ENCODE measurements at places on chromosomes 6 and 20. TPM values are rescaled to one million over a fixed set of nuclear protein-coding genes. Genes with fewer than 3 reads are reported as not detected.
A peak's percentile ranks its signal among the peaks of the same experiment; 100 is the strongest.

DNA sequence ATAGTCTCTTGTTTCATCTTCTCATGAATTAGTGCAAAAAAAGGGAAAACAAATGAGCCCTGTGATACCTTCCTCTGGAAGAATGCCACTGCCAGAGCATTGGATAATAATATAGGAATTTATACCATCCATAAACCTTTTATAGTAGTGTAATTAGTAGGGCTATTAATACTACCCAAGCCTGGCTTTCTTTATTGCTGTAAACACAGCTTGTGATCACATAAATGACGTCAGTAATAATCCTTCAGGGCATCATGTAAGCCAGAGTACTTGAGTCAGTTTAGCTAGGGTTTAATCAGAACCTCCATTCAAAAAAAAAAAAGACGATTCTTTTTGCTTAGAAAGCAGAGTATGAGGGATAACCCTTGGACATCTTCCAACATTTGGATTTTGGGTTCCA lies 264.8 kb downstream of the SLC35F1 start:
- DNase-seq: no peak
- H3K27ac ChIP-seq: no peak overlapping the region
- H3K4me1 ChIP-seq: no peaks in the 10 kb centered on the region
- peaks cover 6% of the 10 kb centered on the region for H3K36me3 ChIP-seq
- peaks cover 6% of the 10 kb centered on the region for H3K27me3 ChIP-seq
- no peak overlapping the region for H3K4me3 ChIP-seq

- DNase-seq: peak; percentile 14
- H3K27me3 ChIP-seq: no peaks in the 10 kb centered on the region
- no peak overlapping the region for H3K4me3 ChIP-seq
- no peaks in the 10 kb centered on the region for H3K36me3 ChIP-seq
Observed at GRCh38 chr20:17843246-17844132, 125.1 kb downstream of the SNX5 start.

DNA sequence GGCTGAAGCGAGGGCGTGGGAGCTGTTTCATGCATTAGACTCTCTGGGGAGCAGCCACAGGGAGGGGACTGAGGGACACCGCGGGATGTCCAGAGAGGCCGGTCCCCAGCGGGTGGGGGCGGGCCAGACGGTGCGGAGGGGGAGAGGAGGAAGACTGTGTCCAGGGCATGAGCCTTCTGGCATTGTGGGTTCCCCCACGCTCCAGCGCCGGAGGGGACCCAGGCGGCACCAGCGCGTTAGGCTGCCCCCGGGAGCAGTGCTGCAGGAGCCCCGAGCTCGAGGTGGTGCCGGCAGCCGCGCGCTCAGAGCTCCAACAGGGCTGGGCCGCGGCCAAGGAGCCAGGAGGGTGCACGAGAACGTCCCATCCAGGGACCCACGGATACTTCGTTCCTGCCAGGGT lies 14.4 kb downstream of the SLC22A3 start:
- no peaks in the 10 kb centered on the region for H3K4me1 ChIP-seq
- H3K27me3 ChIP-seq: peaks cover 10% of the 10 kb centered on the region
- no peaks in the 10 kb centered on the region for H3K36me3 ChIP-seq
- no peak for DNase-seq
- no peak overlapping the region for H3K27ac ChIP-seq

- no peak for DNase-seq
- no peaks in the 10 kb centered on the region for H3K27me3 ChIP-seq
- no peaks in the 10 kb centered on the region for H3K36me3 ChIP-seq
- H3K4me1 ChIP-seq: no peaks in the 10 kb centered on the region
- H3K27ac ChIP-seq: no peak overlapping the region
- H3K4me3 ChIP-seq: no peak overlapping the region
Observed at GRCh38 chr6:81564470-81565068, 187.9 kb downstream of the TENT5A start.

GRCh38 chr20:14632906-14633305 lies 295.5 kb upstream of the FLRT3 start:
- H3K36me3 ChIP-seq: peaks cover 2% of the 10 kb centered on the region
- no peak overlapping the region for H3K27ac ChIP-seq
- no peaks in the 10 kb centered on the region for H3K27me3 ChIP-seq
- no peak for DNase-seq

GRCh38 chr6:17392978-17393891 lies at the start of gene CAP2:
Gene CAP2 (plus strand): TSS chr6:17393595. CDS start chr6:17421556, 27,961 bp downstream.
- H3K27ac ChIP-seq: no peak within 1 kb of the TSS
- H3K36me3 ChIP-seq: no peaks in the 10 kb centered on the region
- peak within 1 kb of the TSS; percentile 60 for H3K4me3 ChIP-seq
- peak; percentile 2 for DNase-seq
- H3K27me3 ChIP-seq: peaks cover 63% of the 10 kb centered on the region
- H3K4me1 ChIP-seq: peaks cover 5% of the 10 kb centered on the region

- no peak for DNase-seq
- H3K4me3 ChIP-seq: no peak overlapping the region
- no peak overlapping the region for H3K27ac ChIP-seq
- peaks cover 20% of the 10 kb centered on the region for H3K4me1 ChIP-seq
- no peaks in the 10 kb centered on the region for H3K27me3 ChIP-seq
- peaks cover 9% of the 10 kb centered on the region for H3K36me3 ChIP-seq
Observed at GRCh38 chr6:2166717-2167116, 78.7 kb downstream of the GMDS start.

- no peak for DNase-seq
- no peaks in the 10 kb centered on the region for H3K27me3 ChIP-seq
- H3K4me1 ChIP-seq: peaks cover 37% of the 10 kb centered on the region
- no peak overlapping the region for H3K27ac ChIP-seq
- peaks cover 6% of the 10 kb centered on the region for H3K36me3 ChIP-seq
- H3K4me3 ChIP-seq: no peak overlapping the region
Observed at GRCh38 chr6:45483501-45483900, 105.8 kb upstream of the SUPT3H start.

- H3K4me1 ChIP-seq: no peaks in the 10 kb centered on the region
- no peak overlapping the region for H3K4me3 ChIP-seq
- peaks cover 16% of the 10 kb centered on the region for H3K27me3 ChIP-seq
- H3K27ac ChIP-seq: no peak overlapping the region
Observed at GRCh38 chr20:40587038-40587437, 102.0 kb downstream of the MAFB start.

- no peak for DNase-seq
- H3K27ac ChIP-seq: no peak overlapping the region
- no peak overlapping the region for H3K4me3 ChIP-seq
- no peaks in the 10 kb centered on the region for H3K36me3 ChIP-seq
Observed at GRCh38 chr20:21189761-21190523, 64.1 kb downstream of the KIZ start.

GRCh38 chr6:6434723-6435122 lies 114.3 kb upstream of the F13A1 start:
- no peaks in the 10 kb centered on the region for H3K36me3 ChIP-seq
- no peak overlapping the region for H3K27ac ChIP-seq
- no peaks in the 10 kb centered on the region for H3K4me1 ChIP-seq
- no peak for DNase-seq
- H3K4me3 ChIP-seq: no peak overlapping the region
- H3K27me3 ChIP-seq: peaks cover 12% of the 10 kb centered on the region

DNA sequence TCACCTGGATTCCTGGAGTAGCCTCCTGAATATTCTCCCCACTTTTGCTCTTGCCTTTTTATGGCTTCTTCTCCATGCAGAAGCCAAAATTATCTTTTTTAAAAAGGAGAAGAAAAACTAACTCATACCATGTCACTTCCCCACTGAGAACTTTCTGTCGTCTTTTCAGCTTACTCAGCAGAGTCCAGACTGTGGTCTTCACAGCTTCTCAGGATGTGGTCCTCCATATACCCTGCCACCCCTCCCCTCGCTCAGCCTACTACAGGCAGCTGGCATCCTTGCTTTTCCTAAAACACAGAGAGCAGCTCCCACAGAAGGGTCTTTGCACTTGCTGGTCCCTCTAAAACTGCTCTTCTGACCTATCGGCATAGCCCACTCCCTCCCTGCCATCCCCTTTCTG lies 89.4 kb upstream of the ISM1 start:
- no peaks in the 10 kb centered on the region for H3K4me1 ChIP-seq
- peaks cover 5% of the 10 kb centered on the region for H3K27me3 ChIP-seq
- no peak overlapping the region for H3K27ac ChIP-seq
- no peaks in the 10 kb centered on the region for H3K36me3 ChIP-seq

- H3K27me3 ChIP-seq: no peaks in the 10 kb centered on the region
- peaks cover 59% of the 10 kb centered on the region for H3K4me1 ChIP-seq
- no peak for DNase-seq
- no peak overlapping the region for H3K27ac ChIP-seq
- peaks cover 2% of the 10 kb centered on the region for H3K36me3 ChIP-seq
Observed at GRCh38 chr6:4913705-4914419, 90.0 kb downstream of the RPP40 start.

DNA sequence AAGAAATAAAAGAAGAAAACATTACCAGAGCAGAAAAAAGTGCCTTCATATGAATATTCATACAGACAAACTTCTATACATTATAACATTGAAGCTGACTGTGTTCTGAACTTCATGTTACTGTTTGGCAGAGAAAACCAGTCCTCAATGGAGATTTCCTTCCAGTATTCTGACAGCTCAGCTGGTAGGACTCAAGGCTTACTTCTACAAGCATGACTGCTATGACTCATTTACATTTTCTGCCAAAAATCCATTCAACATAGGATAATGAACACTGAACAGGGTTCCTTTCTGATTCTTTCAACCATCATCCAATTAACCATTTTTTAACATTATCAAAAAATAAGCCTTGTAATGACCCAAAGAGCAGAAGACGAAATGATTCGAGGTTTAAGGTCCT lies 25.4 kb downstream of the COL9A1 start:
- H3K36me3 ChIP-seq: no peaks in the 10 kb centered on the region
- no peak overlapping the region for H3K27ac ChIP-seq
- no peak overlapping the region for H3K4me3 ChIP-seq
- peaks cover 66% of the 10 kb centered on the region for H3K27me3 ChIP-seq
- H3K4me1 ChIP-seq: no peaks in the 10 kb centered on the region

DNA sequence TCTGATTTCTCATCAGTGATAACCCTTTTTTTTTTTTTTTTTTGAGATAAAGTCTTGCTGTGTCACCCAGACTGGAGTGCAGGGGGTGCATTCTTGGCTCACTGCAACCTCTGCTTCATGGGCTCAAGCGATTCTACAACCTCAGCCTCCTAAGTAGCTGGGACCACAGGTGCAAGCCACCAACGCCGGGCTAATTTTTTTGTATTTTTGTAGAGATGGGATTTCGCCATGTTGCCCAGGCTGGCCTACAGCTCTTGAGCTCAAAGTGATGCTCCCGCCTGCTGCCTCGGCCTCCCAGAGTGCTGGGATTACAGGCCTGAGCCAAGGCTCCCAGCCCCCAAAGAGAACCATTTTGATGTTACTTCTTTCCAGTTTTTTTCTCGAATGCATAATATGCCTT lies 2.2 kb downstream of the FABP7 start:
- H3K27me3 ChIP-seq: peaks cover 25% of the 10 kb centered on the region
- H3K27ac ChIP-seq: no peak overlapping the region
- H3K4me3 ChIP-seq: no peak overlapping the region
- no peak for DNase-seq
- no peaks in the 10 kb centered on the region for H3K36me3 ChIP-seq

- peaks cover 33% of the 10 kb centered on the region for H3K4me1 ChIP-seq
- peaks cover 2% of the 10 kb centered on the region for H3K36me3 ChIP-seq
- no peak overlapping the region for H3K4me3 ChIP-seq
- peak; percentile 32 for DNase-seq
Observed at GRCh38 chr6:32668226-32668747, 1.8 kb upstream of the HLA-DQB1 start.

- peaks cover under 1% of the 10 kb centered on the region for H3K27me3 ChIP-seq
- H3K4me3 ChIP-seq: peak overlapping the region; percentile 100
- peak overlapping the region; percentile 100 for H3K27ac ChIP-seq
- peaks cover 92% of the 10 kb centered on the region for H3K4me1 ChIP-seq
- H3K36me3 ChIP-seq: peaks cover 30% of the 10 kb centered on the region
- DNase-seq: no peak
Observed at GRCh38 chr6:106101466-106101865, 15.3 kb downstream of the PRDM1 start.

DNA sequence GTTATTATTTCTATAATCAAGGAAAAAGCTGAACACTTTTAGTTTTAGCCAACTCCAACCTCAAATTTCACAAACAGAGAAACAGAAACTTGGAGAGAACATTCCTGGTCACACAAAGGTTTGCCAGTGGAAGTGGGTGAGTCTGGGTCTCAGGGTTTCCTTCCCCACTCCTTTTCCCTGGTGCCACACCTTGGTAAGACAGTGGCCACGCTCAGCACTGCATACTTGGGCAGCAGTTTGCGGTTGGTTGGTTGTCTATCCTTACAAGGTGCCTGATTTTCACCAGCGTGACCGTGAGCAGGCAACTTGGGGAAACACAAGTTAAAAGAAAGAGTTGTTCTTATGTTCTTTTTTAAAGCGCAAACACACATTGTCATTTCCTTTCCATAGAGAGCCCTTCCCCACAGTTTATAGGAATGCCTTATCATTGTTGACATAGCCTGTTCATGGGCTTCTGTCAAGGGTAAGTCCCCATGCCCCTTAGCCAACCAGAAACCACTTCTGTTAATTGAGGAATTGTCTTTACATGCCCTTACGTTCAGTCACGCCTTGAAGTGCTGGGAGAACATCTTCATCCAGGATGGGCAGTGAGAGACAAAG lies 82.2 kb downstream of the RIN2 start:
- no peak for DNase-seq
- H3K4me3 ChIP-seq: no peak overlapping the region
- peaks cover 16% of the 10 kb centered on the region for H3K27me3 ChIP-seq
- H3K4me1 ChIP-seq: no peaks in the 10 kb centered on the region
- no peak overlapping the region for H3K27ac ChIP-seq

DNA sequence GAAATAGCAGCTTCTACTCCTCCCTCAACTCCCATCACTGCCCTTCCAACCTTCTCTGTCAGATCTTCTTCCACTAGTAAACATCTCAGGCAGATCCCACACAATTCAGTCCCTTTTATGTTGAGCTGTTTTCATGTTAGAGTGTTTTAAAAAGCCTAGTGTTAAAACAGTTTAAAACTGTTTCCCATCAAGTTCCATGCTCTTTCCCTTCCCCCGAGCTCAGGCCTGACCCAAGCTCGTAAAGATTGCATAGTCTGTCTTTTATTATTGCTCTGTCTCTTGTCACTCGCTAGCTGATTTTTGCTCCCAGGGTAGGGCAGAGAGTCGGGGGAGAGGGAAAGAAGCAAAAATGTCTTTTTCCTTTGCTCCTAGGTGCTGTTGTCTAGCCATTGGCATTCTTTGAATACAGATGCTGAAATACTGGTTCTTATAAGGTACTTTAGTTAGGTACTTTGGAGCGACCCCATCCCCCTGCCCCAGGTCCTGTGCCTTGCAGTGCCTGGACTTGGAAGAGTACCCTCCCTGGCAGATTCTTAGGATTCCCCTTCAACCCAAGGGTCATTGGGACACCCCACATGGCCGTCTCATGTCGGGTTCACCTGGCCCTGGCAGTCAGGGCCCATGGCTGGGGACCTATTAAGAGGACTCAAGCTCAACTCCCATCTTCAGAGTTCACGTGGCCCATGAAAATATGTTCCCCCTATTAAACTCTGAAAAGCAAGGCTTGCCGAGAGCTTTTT lies 101.2 kb upstream of the ARMC2 start:
- peaks cover 24% of the 10 kb centered on the region for H3K27me3 ChIP-seq
- no peak overlapping the region for H3K4me3 ChIP-seq
- DNase-seq: no peak

TREM2 gene
- total RNA-seq: not detected

TBC1D7 gene
- total RNA-seq: 22.8 TPM

SALL4 gene
- total RNA-seq: not detected

FAM83D gene
- total RNA-seq: 10.5 TPM

SPEF1 gene
- total RNA-seq: 0.48 TPM

AIF1 gene
- 98.1 TPM for total RNA-seq

FAM209B gene
- total RNA-seq: 1.7 TPM

BHLHE23 gene
- total RNA-seq: not detected

Measured in activated T-cell treated with anti-CD3 and anti-CD28 coated beads, Interleukin-2, amount 50 U/mL, for 72 hours (primary cell).